ENCODE measurements at places on chromosomes 6 and 20.

DNA sequence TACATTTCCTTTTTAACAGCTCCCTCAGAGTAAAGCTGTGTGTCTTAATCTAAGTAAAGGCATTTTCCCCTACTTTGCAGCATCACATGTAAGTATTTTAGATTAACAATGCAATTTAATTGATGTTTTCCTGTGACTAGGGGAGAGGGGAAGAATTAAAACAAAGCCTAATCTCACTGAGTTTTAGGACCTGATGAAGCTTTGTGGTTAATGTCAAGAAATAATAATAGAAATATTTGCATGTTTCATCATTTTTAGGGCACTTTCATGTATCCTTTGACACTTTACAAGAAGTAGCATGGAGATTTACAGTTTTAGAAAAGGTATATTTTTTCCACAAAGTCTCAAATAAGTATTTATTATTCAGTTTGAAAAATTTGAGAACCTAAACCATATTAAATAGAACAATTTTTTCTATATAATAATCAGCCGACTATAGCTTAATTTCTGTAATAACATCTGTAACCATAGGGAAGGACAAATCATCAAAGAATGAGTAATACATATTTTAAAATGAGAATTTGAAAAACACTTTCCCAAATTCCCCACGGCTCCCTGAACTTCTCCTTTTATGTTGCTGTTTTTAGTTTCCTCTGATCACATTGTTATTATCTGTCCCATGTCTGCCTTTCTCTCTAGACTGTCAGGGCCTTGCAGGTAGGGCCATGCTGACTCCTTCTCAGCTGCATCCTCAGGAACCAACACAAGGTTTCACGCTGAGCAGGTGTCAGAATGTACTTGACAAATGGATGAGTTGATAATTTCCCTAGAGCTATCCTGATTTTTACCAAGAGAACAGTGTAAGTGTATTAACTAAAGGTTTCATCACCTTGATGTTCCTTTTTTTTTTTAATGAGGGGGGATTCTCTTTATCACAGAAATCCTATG, 338.1 kb downstream of the SYNE1 start:
- no peak for DNase-seq

DNA sequence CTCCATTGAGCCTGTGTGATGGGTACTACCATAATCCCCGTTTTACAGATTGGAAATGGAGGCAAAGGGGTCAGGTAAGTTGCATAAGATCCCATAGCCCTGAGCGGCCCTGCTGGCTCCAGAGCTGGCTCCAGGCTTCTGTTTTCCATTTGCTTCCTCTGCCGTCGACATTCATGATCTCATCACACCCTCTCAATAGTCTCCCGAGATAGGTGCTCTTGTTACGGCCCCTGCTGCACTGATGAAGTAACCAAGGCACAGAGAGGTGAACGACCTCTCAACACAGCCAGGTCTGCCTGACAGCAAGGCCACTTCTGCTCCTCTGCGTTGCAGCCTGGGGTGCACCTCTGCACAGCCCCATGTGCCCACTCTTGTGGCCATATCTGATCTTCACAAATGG, 16.9 kb downstream of the CDH22 start:
- DNase-seq = no peak

DNA sequence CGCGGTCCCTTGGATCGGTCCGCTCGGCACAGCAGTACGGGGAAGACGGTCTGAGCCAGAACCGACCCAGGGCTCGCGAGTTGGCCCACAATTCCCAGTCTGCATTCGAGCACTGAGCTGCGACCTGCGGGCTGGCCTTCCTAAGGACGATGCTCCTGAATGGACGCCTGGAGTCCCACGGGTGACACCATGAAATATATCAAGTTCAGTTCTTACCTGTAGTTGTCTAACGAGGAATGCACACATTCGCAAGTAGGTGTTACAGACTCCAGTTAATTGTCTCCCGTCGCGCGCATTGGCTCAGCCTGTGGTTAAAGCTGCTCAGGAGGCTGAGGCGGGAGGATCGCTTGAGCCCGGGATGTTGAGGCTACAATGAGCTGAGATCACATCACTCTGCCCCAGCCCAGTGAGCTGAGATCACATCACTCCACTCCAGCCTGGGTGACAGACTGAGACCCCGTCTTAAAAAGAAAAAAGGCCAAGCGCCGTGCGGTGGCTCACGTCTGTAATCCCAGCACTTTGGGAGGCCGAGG, 802 bp downstream of the PEX7 start:
- no peak for DNase-seq

DNA sequence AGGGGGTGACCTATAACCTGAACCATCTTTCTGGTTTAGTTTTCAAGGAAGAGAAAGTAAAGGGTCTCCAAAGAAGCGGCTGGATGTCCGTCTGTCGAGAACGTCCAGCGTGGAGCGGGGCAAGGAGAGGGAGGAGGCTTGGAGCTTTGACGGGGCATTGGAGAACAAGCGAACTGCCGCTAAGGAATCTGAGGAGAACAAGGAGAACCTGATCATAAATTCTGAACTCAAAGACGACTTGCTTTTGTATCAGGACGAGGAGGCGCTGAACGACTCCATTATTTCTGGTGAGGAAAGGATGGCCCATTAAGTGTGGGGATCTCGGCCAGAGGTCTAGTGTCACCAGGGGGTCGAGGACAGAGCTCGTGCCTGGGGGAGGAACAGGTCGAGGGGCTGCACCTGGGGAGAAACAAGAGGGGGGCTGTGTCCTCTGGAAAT, 159.2 kb downstream of the SYCP2 start:
- no peak for DNase-seq

GRCh38 chr6:37230104-37230503, 27.5 kb upstream of the TBC1D22B start:
- no peak for DNase-seq

GRCh38 chr6:157283900-157284737, 39.2 kb downstream of the TMEM242 start:
- no peak for DNase-seq

Data from NCI-H1694 (cell line).